ENCODE measurements at places on chromosomes 3 and 15. TPM values are rescaled to one million over a fixed set of nuclear protein-coding genes. Genes with fewer than 3 reads are reported as not detected.

GRCh38 chr3:43865351-43865750, 174.6 kb downstream of the ABHD5 start:
- no peak overlapping the region for H3K4me3 ChIP-seq
- H3K27ac ChIP-seq, result no peak overlapping the region
- H3K4me1 ChIP-seq, result no peaks in the 10 kb centered on the region
- H3K36me3 ChIP-seq, result no peaks in the 10 kb centered on the region
- no peak for DNase-seq

DNA sequence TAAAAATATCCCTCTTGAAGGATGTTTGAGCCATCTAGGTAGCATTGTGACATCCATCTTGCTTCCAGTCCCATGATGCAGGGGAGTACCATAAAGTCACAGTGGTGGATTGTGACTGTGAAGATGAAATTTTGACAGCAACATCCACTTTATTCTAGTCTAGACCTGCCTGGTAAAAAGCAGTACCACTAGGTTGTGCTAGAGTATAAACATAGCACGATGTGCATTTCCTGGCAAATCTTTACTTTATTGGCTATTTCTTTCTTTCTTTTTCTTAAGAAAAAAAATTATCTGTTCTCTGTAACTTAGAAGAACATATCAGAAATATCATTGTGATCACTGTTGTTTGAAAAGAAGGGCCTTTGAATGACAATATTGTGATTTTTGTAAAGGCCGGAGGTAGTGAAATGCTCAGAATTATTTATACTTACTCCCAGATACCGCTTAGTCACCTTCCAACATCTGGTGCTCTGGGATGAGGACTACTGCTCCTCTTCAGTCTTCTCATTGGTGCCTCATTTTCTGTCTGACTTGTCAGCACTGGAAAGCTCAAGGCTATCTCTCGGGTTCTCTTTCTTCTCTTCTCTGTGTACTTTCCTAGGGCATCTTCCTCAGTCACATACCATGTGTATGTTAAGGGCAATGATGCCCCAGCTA, 35.6 kb downstream of the AGBL1 start:
- no peaks in the 10 kb centered on the region for H3K27me3 ChIP-seq
- no peak overlapping the region for H3K27ac ChIP-seq
- H3K36me3 ChIP-seq, result no peaks in the 10 kb centered on the region
- no peak overlapping the region for H3K4me3 ChIP-seq
- no peak for DNase-seq
- no peaks in the 10 kb centered on the region for H3K4me1 ChIP-seq

TLR9 gene
- 2.3 TPM for total RNA-seq

- H3K27ac ChIP-seq, result peak overlapping the region; percentile 92
- H3K27me3 ChIP-seq, result no peaks in the 10 kb centered on the region
- peaks cover 75% of the 10 kb centered on the region for H3K4me1 ChIP-seq
- peak; percentile 85 for DNase-seq
- peaks cover 11% of the 10 kb centered on the region for H3K36me3 ChIP-seq
These were observed 2.8 kb downstream of the HEMK1 start for GRCh38 chr3:50572158-50572557.

TMA7 gene
- 285 TPM for total RNA-seq
